ENCODE measurements at places on chromosomes 12 and 14.
A peak's percentile ranks its signal among the peaks of the same experiment; 100 is the strongest.

GRCh38 chr14:30272848-30273832 is 285.8 kb upstream of the G2E3 start:
- no peak for DNase-seq

DNA sequence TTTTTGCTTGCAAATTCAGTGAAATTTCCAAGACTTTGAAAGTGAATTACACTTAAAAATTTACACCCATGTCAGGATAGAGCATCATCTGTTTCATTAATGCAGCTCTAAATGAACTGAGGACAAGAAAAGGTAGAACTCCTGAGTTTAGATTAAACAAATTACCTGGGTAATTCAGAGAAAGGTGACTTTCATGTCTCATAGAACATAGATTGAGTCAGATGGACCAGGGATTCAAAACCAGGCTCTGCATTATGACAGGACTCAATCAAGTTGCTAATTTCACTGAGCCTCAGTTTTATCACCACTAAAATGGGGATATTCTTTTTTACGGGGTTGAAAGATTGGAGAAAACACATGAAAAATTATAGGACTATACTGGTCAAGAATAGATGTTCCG is 4.5 kb downstream of the ARHGDIB start:
- no peak for DNase-seq

DNA sequence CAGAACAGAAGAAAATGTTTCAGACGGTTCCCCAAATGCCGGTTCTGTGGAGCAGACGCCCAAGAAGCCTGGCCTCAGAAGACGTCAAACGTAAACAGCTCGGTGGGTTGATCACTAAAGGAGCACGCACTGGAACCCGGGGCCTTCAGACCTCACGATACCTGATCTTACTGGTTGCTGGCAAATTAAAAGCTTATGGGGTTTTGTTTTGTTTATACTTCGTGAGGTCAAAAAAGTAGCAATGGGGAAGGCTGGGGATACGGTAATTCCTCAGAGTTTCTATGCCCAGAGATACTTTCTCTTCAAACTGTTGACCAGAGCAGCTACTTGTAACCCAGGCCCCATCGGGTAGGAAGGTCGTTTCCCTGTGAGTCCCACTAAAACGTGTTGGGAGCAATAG is 1.7 kb downstream of the CDKN1B start:
- DNase-seq, result peak; percentile 62

GRCh38 chr14:101814934-101815333 is 53.4 kb downstream of the PPP2R5C start:
- no peak for DNase-seq

GRCh38 chr12:92096346-92097136 is 49.1 kb downstream of the BTG1 start:
- DNase-seq, result no peak

- DNase-seq, result no peak
Observed at GRCh38 chr12:76568130-76568529, 8.6 kb upstream of the OSBPL8 start.

DNA sequence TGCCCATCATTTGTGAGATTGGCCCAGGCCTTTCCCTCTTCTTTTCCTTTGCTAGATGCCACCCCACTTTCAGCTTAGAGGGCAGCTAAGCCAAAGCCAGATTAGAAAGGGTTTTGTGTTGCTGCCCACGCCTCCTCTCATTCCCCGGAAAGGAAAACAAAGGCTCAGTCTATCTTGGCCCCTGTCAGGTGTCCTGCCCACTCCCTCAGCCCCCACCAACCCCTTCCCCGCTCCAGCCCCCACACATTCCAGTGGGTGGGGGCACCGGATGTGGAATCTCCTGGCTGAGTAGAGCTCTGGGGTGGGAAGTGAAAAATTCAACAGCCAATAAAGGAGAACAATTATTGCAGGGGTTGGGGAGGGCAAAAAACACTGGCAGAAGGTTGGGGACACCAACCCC is 2.2 kb downstream of the BLOC1S1 start:
- peak; percentile 16 for DNase-seq

- peak; percentile 95 for DNase-seq
Observed at GRCh38 chr12:31736472-31736871, 7.7 kb upstream of the AMN1 start.

DNA sequence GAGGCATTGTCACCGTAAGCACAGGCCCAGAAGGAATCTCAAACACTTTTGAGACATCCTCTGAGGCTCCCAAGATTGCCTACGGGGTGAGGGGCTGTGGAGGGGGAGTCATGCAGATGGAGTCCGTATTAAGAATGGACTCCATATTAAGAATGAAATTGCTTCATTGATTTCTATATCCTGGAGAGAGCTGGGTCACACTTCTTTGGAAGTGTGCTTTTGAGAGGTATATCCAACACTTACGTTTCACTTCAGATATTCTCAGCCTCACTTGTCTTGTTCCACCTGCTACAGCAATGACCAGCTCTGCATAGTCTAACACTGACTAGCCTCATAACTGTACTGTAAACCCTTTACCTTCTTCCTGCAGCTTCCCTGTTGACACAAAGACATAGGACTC is 62.6 kb upstream of the ARHGAP5 start:
- no peak for DNase-seq

GRCh38 chr14:38297681-38298080 is 41.8 kb upstream of the CLEC14A start:
- DNase-seq, result no peak

DNA sequence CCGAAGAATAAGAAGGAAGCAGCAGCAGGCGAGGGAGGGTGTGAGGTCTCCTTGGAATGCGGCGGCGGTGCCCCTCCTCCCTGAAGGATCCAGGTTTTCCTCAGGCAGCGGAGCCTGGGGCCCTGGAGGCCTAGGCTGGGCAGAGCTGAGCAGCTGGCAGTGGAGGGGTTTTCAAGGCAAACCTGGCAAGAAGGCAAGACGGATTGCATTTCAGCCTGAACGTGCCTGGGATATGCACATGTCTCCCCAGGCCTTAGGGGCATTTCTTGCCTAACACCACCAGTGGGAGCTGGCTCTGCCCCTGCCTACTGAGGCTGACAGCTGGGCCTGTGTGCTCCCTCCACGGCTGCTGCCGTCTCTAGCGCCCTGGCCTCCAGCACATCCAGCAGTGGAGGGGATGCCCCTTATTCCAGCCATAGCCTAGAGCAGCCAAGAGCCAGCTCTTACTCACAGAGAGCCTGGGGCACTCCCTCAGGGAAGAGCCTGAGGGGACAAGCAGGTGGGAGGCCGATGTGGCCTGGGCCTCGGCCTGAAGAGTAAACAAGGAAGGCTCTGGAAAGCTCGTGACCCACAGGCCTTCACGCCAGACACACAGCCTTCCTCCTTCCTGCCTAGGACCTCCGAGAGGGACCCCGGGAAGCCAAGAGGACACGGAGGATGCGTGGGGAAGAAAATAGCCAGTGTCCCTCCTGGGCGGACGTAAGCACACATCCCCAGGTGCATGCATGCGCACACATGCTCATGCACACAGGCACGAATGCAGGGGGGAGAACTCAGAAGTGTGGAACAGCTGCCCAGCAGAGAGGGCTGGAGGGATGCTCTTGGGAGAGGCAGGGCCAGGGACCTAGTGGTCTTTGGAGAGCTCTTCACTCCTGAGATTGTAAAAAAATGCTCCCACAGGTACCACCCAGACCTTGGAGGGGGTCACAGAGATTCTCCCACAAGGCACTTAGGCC is 23.0 kb upstream of the EIF2B2 start:
- peak; percentile 77 for DNase-seq

GRCh38 chr12:57185906-57186508 is 30.6 kb upstream of the NXPH4 start:
- no peak for DNase-seq

Data from ELR (cell line).